ENCODE measurements at places on chromosomes 5 and 9.
A peak's percentile ranks its signal among the peaks of the same experiment; 100 is the strongest.

DNA sequence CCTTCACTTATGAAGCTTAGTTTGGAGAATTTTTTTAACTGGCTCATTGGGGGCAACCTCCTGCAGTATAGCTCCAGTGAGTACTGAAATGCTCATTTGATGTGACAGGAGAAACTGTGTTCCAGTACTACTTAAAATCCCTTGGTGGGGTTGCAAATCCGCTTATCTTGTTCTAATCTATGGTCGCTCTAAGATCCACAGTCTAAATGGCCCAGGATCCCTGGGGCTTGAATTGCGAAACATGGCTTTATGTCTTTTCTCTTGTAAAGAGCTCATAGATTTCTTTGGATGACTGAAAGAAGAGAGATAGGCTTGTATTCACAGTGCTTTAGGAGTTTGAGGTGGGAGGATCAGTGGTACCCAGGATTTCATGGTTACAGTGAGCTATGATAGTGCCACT is 52.7 kb downstream of the ADAMTSL1 start:
- no peak for DNase-seq

DNA sequence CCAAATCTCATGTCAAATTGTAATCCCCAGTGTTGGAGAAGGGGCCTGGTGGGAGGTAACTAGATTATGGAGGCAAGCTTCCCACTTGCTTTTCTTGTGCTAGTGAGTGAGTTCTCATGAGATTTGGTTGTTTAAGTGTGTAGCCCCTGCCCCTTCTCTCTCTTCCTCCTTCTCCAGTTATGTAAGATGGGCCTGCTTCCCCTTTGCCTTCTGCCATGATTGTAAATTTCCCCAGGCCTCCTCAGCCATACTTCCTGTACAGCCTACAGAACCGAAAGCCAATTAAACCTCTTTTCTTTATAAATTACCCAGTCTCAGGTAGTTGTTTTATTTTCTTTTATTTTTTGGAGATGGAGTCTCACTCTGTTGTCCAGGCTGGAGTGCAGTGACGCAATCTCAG is 18.2 kb upstream of the TXNDC8 start:
- DNase-seq: no peak

DNA sequence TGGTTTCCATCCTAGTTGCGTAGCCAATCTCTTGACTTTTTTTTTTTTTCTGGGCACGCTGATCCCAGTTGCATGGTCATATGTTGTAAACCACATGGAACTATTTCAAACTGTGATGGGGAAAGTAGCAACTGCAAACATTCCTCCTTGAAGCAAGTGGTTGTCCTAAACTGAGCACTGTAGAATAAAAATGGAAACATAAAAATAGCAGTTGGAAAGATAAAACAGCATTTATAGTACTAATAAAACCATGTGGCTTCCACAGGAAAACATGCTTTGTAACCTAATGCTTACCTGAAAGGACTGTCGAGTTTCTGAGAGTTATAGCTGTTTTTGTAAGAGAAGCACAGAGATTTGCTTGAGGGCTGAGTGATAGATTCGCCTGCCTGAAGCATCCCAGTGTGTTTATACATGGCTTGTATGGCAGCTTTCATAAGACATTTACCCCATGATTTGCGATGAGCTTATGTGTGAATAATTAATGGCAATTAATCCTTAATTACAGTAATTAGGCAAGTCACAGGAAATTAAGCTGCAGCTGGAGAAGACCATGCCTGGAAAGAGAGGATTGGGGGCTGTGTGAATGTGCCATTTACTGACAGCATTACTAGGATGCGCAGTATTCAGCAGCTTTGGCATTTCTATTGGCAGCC is 136.5 kb downstream of the PBX3 start:
- DNase-seq: no peak

DNA sequence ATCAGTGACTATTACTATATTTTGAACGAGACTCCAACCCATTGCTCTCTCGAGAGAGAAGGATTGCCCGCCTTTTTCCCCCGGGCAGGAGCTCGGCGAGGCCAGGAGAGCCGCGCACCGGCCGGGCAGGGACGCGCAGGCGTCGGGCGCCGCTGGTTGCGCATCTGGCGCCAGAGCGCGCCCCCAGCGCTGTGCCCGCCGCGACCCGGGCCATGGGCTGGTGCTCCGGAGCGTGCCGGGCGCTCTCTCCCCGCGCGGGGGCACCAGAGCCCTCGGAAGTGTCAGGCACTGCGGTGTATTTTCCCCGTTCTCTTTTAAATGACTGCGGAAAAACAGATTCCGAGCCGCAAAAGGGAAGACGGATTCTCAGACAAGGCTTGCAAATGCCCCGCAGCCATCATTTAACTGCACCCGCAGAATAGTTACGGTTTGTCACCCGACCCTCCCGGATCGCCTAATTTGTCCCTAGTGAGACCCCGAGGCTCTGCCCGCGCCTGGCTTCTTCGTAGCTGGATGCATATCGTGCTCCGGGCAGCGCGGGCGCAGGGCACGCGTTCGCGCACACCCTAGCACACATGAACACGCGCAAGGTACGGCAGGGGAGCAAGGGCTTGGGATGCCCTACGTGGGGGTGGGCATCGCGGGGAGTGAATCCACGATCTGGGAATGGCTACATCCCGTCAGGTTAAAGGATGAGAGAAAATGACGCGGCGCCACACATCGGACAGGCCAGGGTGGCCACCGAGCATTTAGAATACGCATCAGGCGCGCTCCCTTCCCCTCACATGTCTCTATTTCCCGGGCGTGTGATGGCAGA is 1.1 kb upstream of the NTRK2 start:
- DNase-seq: no peak

- DNase-seq: no peak
Observed at GRCh38 chr9:121200356-121200755, 1.3 kb downstream of the RAB14 start.

- DNase-seq: no peak
Observed at GRCh38 chr5:6592601-6593000, 40.2 kb downstream of the NSUN2 start.

DNA sequence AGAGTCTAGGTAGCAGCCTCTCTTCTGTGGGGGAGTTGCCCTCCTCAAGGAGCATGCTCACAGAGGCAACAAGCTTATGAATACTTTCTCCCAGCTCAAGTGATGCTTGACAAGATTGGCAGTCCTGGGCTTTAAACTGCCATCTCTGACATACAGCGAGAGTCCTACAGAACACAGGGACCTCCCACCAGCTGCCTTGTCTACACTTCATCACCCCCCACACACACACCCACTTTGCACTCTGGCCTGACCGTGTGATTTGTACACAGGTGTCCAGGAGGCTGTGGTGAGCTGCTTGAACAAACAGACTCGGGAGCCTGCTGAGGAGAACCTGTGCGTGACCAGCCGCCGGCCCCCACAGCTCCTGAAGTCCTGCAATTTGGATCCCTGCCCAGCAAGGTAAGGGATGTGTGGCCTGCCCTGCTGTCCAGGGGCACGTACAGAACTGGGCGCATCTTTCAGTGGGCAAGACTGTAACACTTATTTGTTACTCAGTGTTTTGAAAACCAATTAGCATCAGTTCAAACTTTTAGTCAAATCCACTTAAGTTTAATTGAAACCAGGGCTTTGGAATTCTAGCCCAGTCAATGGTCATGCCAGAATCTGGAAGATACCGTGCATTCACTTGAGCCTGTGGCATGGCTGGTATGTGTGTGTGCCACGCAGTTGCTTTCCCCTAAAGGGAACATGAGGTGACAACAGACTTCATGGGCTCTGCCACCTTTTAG is 247.5 kb downstream of the ADAMTSL1 start:
- DNase-seq: peak; percentile 82

DNA sequence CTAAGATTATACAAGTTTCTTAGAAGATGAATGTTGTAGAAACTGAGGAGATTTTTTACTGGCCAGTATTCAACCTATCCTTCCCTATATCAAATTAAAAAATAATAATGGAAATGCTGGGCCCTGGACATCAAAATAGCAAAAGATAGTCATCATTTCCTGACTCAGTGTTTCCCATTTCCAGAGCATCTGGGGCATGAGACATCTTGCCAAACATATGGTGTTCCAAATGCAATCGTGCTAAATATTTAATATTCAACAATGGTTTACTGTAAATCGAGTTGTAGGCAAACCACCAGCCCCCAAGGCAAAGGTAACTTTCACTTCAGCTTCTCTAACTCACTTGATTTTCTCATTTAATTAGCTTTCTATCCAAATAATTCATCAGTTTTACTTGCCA is 152.9 kb downstream of the FRMD3 start:
- no peak for DNase-seq

- no peak for DNase-seq
Observed at GRCh38 chr5:123964884-123965283, 452.9 kb downstream of the CSNK1G3 start.

- DNase-seq: peak; percentile 33
Observed at GRCh38 chr5:158770506-158770905, 329.2 kb downstream of the EBF1 start.

- DNase-seq: no peak
Observed at GRCh38 chr5:4642525-4642924, 497.6 kb upstream of the ADAMTS16 start.
